ENCODE measurements at places on chromosomes 1 and 21.

DNA sequence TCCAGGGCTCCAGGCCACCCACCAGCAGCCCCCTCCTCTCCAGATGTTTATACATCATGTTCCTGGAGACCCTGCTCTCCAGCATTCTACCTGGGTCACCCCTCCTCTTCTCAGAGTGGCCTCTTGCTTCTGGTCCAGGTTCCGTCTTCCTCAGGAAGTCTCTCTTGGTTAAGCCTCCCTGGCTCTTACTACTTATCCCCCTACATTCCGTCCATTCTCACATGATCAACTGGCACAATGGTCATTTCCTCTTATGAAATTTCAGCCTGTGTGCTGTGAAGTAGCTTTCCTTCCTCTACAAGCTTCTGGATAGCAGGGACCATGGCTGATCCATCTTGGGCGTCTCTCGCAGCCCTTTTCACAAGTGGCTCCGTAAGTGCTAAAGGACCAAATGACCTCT is 33.9 kb upstream of the ATP2B4 start:
- no peak for DNase-seq

DNA sequence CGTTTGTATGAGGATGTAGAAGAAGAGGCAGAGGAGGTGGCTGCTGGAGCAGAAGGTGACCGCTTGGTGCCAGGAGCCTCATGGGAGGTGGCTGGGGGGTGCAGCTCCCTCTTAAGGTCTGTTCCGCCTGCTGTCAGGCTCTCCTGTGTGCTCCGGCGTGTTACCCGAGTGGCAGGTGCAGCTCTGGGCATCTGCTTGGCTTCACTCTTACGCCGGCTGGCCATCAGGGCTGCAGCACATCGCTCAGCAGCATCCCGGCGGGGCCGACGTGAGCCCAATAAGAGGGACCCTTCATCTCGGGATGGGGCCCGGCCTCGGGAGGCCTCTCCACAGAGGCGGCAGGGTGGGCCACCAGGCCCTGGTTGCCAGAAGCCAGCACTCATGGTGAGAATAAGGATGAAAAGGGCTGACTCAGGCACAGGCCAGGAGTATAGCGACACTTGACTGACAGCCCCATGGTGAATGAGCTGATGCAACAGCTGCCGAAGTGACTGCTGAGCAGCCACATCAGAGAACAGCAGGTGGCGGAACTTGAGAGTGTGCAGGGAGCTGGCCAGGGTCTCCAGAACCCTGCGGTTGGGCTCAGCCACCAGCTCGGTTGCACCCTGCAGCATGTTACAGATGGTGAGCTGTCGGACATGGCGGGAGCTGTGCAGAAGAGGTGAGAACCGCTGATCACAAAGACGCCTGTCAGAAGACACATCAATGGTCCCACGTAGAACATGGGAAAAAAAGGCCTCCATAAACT is 17.5 kb downstream of the LRRC41 start:
- DNase-seq = peak; percentile 98

- DNase-seq = peak; percentile 96
These were observed 28.5 kb upstream of the EPS8L3 start for GRCh38 chr1:109792056-109792831.

- peak; percentile 51 for DNase-seq
These were observed 59.9 kb downstream of the TOR3A start for GRCh38 chr1:179141592-179142251.

GRCh38 chr1:211630236-211631081 is 45.0 kb downstream of the NEK2 start:
- no peak for DNase-seq

- DNase-seq = peak; percentile 100
These were observed 4.5 kb upstream of the NFIA start for GRCh38 chr1:61077676-61078541.

- DNase-seq = no peak
These were observed 86.3 kb upstream of the ARTN start for GRCh38 chr1:43847290-43847689.

- no peak for DNase-seq
These were observed 23.6 kb upstream of the TBX15 start for GRCh38 chr1:119011706-119012105.

DNA sequence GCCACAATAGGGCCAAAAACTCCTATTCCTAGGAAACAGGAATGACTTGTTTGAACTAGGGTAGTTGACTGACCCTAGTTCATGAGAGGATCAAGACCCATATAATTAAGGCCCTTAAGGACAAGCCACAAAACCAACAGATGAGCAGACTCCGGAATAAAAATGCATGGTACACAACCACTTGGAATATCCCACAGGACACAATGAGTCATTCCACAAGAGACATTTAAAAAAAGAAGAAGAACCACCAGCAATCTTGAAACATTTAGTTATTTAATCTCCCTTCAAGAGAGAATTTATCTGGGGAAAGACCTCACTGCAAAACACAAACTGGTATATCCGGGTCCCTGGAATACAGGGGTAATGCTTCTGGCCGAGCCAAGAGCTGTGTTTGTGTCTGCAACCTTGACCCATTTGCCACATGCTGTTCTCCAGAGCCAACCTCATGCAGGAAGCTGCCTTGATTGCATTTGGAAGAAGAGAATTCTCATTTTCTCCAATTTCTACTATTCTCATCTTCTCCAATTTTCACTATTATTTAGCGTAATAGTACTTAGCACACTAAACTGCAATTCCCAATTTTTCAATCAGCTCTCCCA is 135.5 kb downstream of the TGFBR3 start:
- peak; percentile 64 for DNase-seq

DNA sequence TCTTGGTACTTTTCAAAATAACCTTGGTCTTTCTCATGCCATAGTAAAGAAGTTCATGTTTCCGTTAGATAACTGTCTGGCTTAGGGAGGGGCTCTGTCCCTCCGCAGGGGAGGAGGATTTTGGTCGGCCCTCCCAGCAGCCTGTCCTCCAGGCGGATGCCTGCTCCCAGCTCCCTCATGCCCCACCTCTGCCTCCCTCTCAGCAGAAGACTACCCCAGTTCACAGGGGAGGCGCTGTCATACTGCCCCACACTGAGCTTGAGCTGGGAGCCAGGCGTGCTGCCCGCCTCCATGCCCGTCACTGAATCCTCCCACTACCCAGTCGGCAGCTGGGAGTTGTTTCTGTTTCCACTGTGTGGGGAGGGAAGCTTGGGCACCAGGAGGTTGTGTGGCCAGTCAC is 127.3 kb downstream of the CAMTA1 start:
- no peak for DNase-seq

GRCh38 chr21:42820616-42821465 is 58.5 kb downstream of the WDR4 start:
- DNase-seq = no peak

GRCh38 chr1:23562137-23562876 is 3.0 kb upstream of the ID3 start:
- DNase-seq = peak; percentile 95

DNA sequence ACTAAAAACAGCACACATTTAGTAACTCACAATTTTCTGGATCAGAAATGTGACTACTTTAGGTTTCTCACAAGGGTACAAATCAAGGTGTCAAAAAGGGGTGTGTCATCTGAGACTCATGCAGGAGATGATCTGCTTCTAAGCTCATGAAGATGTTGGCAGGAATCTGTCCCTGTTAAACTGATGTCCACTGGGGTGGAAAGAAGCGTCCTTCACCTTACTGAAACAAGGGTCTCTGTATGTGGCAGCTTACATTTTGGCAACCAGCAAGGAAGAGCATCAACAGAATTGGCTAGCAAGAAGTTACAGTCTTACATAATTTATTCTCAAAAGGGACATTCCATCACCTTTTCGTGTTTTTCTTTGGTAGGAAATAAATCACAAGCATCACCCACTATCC is 1223.8 kb downstream of the AMY1C start:
- no peak for DNase-seq

DNA sequence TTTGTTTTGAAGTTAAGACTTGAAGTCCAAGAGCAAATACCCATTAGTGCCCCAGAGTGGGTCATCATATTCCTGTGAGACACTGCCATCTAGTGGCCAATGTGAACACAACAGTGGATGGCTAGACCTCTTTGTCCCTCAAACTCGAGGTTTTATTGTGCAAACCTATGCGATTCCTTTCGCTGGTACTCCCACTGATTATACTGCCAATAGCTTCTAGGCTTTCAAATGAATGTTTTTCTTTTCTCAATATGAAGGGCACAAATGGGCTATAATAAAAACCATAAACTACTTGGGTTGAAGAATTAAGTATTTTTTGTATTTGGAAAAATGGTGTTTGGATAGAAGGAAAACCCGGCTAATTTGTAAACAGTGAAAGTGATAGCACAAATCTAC is 100.4 kb upstream of the ZNF281 start:
- DNase-seq = peak; percentile 88

DNA sequence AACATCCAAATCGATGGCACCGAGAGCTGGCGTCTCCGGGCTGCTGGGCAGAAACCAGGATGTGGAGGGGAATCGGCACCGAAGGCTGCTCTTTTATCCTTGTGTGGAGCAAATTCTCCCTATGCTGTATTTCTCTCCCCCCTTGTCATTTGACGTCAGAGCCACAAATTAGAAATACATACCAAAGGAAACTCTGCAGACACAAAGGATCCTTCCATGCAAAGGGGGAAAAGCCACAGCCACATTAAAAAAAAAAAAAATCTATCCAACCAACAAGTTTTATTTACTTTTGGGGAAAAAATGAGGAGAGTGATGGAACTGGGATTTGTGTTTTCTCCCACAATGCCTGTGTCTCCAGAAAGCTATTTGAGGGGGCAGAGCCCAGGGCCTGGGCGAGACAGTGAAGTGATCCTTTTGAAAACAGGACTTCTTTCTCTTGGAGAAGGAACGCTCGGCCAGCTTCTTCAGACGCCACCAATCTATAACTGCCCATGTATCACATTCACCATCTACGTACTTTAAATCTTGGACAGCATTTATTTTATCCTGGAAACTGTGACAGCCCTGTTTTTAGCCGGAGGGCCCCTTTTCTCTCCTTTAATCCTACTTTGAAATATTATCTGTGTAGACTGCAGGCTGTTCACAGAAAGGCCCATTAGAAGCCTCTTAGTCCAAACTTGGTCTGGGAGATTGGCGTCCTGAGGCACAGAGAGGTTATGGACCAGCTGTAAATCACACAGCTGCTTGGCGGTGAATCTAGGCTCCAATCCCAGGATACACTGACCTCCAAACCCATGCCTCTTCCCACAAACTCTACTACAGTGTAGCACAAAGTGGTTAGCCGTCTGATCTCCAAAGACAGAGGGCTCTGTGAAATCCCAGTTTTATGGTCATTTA is 4.5 kb downstream of the KANK4 start:
- DNase-seq = no peak

DNA sequence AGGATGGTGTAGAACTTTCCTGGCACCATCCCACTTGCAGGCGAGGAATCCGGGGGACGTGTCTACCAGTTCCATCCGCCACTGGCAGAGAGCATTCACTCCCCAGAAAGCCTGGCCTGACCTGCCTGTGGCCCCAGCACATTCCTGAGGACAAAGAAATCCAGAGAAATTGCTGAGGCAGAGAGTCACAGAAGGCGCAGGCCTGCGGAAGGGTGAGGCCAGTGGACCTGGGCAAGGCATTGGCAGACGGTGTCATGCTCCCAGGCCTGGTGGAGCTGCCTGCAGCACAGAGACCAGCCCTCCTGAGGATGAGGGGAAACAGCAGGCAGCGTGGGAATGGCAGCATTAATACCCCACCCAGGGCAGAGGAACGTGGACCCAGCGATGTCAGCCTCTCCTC is 81.2 kb upstream of the F3 start:
- DNase-seq = peak; percentile 81

- DNase-seq = peak; percentile 68
These were observed 426.7 kb upstream of the RUNX1 start for GRCh38 chr21:35475762-35476161.

GRCh38 chr1:10980841-10981727 is 31.4 kb upstream of the TARDBP start:
- DNase-seq = peak; percentile 37

- peak; percentile 49 for DNase-seq
These were observed 438.3 kb downstream of the CAMTA1 start for GRCh38 chr1:7223334-7224080.

- DNase-seq = peak; percentile 79
These were observed 15.8 kb upstream of the HSPG2 start for GRCh38 chr1:21952786-21953520.

GRCh38 chr1:208551633-208552320 is 307.6 kb upstream of the PLXNA2 start:
- DNase-seq = no peak

DNA sequence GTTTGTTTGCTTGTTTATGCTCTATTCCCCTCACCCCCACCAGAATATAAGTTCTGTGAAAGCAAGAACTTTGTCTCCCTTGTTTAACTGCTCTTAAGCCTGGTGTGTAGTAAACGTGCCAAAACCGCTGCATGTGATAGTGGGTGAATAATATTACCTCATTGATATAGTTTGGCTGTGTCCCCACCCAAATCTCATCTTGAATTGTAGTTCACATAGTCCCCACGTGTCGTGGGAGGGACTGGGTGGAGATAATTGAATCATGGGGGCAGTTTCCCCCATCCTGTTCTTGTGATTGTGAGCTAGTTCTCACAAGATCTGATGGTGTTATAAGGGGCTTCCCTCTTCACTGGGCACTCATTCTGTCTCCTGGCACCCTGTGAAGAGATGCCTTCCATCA is 7.6 kb downstream of the LRRC8B start:
- DNase-seq = no peak

DNA sequence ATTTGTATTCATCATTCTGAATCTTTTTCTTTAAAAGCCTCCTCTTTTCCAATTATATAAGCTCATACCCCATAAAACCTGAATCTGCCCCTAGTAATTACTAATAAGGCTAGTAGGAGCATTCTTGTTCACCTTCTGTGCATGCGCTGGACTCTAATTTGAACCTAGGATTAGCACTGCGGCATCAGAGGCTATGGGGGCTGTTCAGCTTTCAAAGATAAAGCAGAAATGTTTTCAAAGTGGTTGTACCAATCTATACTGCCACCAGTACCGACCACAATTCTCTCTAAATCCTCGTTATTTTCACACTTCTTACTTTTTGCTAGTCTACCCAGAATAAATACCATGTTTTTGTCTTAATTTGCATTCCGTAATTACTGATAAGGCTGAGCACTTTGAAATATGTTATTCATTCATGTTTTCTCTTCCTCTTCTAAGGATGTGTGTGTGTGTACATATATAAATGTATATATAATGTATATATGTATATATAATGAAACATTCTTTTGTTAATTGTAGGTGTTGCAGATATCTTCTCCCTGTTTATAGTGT is 1.6 kb upstream of the DDX59 start:
- DNase-seq = no peak

DNA sequence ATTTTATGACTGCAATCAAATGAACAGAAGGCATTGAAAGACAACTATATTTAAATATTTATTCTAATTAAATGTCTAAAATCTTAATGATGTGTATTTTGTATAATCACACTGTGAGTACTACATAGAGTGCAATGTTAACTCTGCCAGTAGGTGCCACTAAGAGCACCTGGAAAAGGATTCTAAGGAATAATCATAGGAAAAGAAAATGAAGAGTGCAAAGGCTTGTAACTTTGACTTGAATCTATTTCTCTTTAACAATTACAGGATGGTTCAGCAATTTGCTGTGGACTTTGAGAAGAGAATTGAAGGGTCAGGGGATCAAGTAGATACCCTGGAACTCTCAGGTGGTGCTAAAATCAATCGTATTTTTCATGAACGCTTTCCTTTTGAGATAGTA is 200.4 kb downstream of the DNM3 start:
- DNase-seq = peak; percentile 38
